Fibroblast of villous mesenchyme (primary cell): ENCODE measurements at places on chromosomes 12 and 14. TPM values are rescaled to one million over a fixed set of nuclear protein-coding genes. Genes with fewer than 3 reads are reported as not detected.

DNA sequence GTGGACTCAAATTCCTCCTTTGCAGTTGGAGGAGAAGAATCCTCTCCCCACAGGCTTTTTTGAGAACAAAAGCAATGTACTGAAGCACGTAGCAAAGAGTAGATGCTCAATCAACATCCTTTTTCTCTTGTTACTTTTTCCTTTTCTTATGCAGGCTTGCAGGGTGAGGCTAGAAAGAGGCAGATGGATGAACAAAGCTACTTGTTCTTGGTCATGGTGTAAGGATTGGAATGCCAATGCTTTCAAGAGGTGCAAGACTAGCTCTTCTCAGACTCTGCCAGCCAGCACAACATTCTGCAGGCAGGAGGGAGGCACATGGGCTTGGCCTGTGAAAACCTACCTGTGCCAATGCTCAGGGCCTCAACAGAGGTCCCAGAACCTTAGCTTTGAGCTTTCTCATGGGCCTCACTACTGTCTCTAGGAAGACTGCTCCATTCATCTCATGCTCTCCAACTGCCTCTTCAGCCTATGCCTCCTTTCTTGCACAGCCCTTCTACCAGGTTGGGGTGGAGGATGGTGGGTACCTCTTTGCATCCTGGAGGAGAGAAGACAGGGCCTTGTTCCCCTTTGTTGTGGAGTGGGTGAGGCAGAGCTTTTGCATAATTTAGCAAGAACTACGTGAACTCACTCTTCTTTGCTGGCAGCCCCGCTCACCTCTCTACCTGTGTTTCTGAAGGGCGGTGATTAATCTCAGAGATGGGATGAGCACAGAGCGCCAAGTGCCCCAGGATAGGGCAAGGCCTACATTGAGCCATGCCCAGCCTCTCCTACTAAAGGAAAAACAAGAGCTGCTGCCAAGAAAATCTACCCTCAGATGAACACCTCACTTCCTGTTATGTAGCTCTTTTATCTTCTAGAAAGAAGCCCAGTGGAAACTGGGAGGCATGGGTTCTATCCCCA lies 1119.7 kb downstream of the VRK1 start:
- no peak for DNase-seq

DNA sequence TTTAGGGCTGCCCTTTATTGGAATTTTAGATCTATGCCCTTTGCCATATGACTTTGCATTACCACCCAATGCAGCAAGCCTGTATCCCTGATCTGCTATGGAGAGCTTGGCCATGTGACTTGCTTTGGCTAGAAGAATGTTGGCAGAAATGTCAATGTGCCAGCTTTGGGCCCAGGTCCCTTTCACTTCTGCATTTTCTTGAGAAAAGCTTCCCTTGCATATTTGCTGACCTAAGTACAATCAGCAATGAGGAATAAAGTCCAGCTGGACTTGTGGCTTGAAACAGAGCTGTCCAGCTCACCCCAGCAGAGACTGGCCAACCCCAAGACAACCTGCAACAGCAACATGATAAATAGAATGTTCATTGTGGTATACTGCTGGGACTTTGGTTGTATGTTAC lies 135.9 kb downstream of the PAH start:
- DNase-seq: no peak

- no peak for DNase-seq
These were observed 75.2 kb downstream of the CMAS start for GRCh38 chr12:22121224-22121623.

GRCh38 chr12:66910366-66910974 lies 231.6 kb upstream of the GRIP1 start:
- no peak for DNase-seq

GRCh38 chr12:32134101-32134888 lies 27.6 kb downstream of the BICD1 start:
- DNase-seq: peak; percentile 26

- DNase-seq: no peak
These were observed 9.9 kb downstream of the PEBP1 start for GRCh38 chr12:118145798-118146156.

GRCh38 chr14:98415766-98416165 lies 856.2 kb downstream of the BCL11B start:
- no peak for DNase-seq

- no peak for DNase-seq
These were observed 83.4 kb downstream of the PLEKHG3 start for GRCh38 chr14:64787619-64788018.

- no peak for DNase-seq
These were observed 39.0 kb upstream of the HIF1A start for GRCh38 chr14:61656341-61656740.

DNA sequence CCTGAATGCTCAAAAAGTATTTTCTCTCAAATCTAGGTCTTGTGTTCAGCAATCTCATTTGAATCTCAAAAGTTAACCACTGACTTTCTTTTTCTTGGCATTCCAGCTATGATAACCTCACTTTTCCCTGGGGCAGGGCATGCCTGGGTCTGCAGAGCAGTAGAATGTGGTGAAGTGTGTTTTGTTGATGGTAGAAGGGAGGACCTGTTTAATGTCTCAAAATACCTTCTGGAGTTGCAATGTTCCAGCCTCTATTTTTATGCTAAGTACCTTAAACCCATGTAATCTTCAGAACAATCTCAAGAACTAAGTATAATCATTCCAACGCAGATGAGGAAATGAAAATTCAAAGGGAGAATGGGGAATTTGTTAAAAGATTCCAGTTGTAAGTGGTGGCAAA lies 82.1 kb upstream of the FUT8 start:
- peak; percentile 43 for DNase-seq

- DNase-seq: no peak
These were observed 36.7 kb upstream of the RESF1 start for GRCh38 chr12:31922341-31923062.

GRCh38 chr12:110134691-110135411 lies 10.7 kb downstream of the IFT81 start:
- peak; percentile 93 for DNase-seq

- DNase-seq: no peak
These were observed 328.3 kb upstream of the RTL1 start for GRCh38 chr14:101231828-101232227.

DNA sequence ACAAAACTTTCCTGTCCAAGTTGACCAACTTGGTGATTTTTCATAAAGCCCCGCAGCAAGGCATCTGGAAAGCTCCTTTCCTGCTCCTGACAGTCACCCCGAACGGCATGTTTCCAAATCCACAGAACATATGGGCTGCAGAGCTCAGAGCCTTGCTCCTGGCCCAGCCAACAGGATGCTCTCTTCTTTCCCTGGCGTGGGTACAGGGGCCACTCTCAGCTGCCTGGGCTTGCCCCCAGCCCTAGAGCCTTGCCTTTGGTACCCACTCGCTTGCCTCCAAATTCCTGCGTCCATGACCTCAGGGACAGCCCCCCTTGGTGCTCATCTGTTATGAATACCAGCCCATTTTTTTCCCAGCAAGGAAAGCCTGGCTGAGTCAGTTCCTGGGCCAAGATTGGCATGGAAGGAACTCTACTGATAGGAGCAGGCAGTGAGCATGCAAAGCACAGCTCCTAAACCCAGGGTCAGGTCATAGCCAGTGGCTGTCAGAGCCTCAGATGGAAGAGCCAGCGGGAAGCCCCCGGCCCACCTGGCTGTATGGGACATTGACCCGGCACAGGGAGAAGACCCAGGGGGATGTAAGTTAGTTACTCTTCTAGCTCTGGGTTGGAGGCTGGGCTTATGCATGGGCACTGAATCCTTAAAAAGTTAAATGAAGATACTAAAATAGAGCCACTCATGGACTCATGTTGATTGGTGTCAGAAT lies 105.3 kb upstream of the RTL1 start:
- DNase-seq: no peak

GRCh38 chr12:116266631-116267349 lies 10.7 kb downstream of the MED13L start:
- DNase-seq: peak; percentile 21

GRCh38 chr12:115103884-115104883 lies 420.2 kb upstream of the TBX3 start:
- DNase-seq: peak; percentile 98

- no peak for DNase-seq
These were observed 103.6 kb downstream of the SCFD1 start for GRCh38 chr14:30725763-30726162.

- peak; percentile 78 for DNase-seq
These were observed 47.7 kb upstream of the ERGIC2 start for GRCh38 chr12:29428633-29429032.

DNA sequence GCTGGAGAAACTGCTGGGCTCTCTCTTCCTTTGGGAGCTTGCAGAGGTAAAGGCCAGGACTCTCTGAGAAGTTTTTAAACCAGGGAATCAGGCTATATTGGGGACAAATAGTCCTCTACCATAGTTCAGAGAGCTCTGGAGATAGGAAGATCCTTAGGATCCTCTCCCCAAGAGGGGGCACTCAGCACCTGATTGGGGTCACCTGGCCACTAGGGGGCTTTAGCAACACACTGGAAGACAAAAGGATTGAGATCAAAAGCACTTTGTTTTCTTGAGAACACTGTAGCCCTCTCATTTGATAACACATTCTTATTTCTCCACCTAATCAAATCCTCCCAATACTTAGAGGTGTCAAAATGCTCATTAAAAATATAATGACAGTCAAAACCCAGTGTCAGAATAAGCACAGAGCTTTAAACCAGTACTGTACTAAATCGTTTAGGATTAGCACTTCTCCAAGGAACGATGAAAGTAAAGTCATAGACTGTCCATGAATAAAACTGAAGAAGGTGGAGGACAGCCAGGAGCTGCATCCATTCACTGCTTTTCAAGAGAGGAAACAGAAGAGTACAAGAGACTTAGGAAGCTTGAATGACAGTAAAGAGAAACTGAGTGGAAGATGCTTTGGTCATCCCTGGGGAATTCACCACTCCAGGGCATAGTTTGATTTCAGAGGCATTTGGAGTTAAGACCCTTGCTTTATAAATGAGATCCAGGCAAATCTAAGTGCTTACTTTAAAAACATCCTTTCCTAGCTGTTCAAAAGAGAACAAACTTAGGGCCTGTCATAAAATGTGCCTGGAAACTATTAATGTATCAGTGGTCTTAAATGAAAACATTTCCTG lies 26.5 kb downstream of the BMP4 start:
- peak; percentile 38 for DNase-seq

DNA sequence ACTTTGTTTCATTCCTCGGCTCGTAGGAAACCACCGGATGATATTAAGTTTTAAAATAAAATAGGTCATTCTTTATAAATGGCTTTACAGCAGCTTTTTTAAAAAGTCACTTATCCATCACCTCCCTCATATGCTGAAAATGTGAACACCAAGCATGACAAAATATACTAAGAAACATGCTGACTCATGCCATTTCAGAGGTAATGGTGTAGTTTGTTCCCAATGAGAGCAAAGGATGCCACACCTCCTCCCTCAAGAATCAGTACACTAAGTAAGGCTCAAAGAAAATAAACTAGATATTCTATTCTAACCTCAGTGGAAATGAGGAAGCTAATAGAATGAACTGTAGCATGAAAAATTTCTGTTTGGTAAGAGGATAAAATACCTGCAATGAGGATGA lies 5.5 kb upstream of the DIO2 start:
- DNase-seq: no peak

- DNase-seq: no peak
These were observed 4.2 kb downstream of the SERPINA10 start for GRCh38 chr14:94288610-94289465.

GRCh38 chr12:50825372-50825838 lies 17.3 kb upstream of the TMPRSS12 start:
- DNase-seq: peak; percentile 89

Gene PPM1H
- total RNA-seq: 0.86 and 2.3 TPM in 2 replicates

Gene POLE2
- 14.2 and 17.3 TPM in 2 replicates for total RNA-seq

Gene GRIP1
- total RNA-seq: 0.32 and 1.7 TPM in 2 replicates

Gene HOXC4
- under 0.01 and 1.6 TPM in 2 replicates for total RNA-seq

Gene TMEM63C
- total RNA-seq: under 0.01 TPM in 1 of 2 replicates, not detected in the other

Gene SERPINA9
- total RNA-seq: not detected in 2 replicates

Gene KCNH3
- under 0.01 TPM in 2 replicates for total RNA-seq

Gene MIP
- not detected in 2 replicates for total RNA-seq

Gene PROX2
- total RNA-seq: under 0.01 TPM in 1 of 2 replicates, not detected in the other

Gene SMIM41
- total RNA-seq: 0.32 and 0.43 TPM in 2 replicates

Gene C12orf54
- total RNA-seq: not detected in 2 replicates

Gene SLC10A1
- total RNA-seq: not detected in 2 replicates

Gene POTEG
- total RNA-seq: not detected in 2 replicates

Gene SYNJ2BP
- total RNA-seq: 20.6 and 20.7 TPM in 2 replicates
